ENCODE measurements at places on chromosomes 5 and 9.

DNA sequence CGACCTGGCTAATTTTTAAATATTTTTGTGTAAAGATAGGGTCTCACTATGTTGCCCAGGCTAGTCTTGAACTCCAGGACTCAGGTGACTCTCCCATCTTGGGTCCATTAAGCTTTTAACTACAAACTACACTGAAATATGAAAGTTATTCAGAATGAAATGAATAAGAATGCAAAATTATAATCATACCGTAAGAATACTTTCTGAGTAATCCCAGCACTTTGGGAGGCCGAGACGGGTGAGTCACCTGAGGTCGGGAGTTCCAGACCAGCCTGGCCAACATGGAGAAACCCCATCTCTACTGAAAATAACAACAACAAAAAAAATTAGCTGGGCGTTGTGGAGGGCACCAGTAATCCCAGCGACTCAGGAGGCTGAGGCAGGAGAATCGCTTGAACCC lies 1.1 kb upstream of the ORM1 start:
- DNase-seq: no peak

- DNase-seq: no peak
Observed at GRCh38 chr9:79858508-79858907, 286.7 kb downstream of the TLE4 start.

- DNase-seq: no peak
Observed at GRCh38 chr5:1553539-1554409, 30.0 kb upstream of the LPCAT1 start.

- DNase-seq: no peak
Observed at GRCh38 chr5:74389531-74390305, 250.8 kb downstream of the ENC1 start.

- DNase-seq: peak; percentile 71
Observed at GRCh38 chr9:69307446-69308205, 17.4 kb upstream of the ENTREP1 start.

DNA sequence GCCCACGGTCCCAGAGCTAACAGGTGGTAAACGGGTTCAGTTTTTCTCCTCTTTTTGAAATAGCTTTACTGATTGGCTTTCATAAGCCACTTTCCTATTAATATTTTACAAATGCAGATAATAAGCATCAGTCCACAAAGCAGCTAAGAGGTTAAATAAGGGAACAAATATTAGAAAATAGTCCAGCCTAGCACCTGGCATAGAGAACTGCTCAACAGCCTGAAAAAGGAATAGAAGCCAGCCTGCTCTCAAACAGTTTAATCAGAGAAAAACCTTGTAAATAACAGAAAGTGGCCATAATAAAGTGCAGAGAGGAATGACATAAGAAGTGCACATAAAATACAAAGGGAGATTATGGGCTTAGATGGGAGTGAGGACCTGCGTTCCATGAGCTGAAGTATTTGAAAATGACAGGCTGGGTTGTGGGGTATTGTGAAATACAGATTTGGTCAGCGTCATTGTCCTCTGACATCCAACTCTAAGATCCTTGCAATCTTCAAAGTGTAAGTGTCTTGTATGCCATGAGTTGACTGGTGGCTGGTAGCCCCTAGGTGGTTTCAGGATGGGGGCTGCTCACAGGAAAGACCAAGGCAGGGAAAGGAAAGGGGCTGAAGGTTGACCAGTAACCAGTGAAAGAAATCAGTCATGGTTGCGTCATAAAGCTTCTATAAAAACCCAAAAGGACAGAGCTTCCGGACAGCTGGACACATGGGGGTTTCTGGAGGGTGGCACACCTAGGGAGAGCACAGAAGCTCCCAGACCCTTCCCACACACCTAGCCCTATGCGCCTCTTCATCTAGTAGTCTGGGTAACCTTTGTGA lies 32.4 kb downstream of the MYO10 start:
- no peak for DNase-seq

DNA sequence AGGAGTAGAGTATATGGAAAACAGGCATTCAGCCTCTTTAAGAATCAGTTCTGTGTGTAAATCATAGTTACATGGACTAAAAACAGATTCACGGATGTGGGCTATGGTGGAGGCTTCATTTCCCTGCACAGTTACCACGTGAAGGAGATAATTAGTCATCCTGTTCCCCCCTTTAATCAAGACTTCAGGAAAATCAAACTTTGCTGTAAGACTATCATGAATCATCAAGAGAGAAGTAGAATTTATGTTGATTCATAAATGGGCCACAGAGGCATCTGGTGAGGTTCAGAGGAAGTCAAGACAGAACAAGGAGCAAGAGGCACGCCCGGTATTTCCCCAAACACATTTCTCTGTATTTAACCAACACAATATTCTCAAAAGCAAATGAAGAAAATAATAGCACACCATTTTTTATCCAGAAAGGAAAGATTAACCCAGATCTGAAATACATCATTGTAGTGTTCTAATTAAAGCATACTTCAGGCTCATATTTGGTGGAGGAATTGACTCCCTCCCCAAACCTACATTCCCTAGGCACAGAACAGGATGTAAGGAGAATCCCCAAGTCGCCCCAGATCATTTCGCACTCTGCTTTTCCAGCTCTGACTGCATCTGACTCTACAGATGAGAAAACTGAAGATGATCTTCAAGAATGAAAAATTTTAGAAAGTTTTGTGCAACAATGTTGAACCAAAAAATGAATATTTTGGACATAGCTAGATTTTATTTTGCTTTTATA lies 175.8 kb upstream of the GAS1 start:
- no peak for DNase-seq

DNA sequence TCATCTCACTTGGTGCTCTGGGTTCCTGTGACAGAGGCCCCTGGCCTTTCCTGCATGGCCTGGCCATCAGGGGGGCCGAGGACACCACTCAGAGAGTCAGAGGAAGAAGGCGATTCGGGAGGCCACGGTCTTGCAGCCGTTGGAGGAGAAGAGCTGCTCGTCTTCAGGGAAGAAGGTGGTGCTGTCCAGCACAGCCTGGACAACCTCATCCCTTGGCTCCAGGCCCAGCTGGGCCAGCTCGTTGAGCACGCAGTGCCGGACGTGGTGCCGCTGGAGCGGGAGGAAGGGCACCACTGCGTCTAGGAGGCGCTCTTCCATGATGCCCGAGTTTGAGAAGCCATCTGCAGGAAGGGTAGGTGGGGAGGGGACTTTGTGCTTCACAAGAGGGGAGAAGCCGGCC lies 3.2 kb downstream of the TOR2A start:
- DNase-seq: no peak

DNA sequence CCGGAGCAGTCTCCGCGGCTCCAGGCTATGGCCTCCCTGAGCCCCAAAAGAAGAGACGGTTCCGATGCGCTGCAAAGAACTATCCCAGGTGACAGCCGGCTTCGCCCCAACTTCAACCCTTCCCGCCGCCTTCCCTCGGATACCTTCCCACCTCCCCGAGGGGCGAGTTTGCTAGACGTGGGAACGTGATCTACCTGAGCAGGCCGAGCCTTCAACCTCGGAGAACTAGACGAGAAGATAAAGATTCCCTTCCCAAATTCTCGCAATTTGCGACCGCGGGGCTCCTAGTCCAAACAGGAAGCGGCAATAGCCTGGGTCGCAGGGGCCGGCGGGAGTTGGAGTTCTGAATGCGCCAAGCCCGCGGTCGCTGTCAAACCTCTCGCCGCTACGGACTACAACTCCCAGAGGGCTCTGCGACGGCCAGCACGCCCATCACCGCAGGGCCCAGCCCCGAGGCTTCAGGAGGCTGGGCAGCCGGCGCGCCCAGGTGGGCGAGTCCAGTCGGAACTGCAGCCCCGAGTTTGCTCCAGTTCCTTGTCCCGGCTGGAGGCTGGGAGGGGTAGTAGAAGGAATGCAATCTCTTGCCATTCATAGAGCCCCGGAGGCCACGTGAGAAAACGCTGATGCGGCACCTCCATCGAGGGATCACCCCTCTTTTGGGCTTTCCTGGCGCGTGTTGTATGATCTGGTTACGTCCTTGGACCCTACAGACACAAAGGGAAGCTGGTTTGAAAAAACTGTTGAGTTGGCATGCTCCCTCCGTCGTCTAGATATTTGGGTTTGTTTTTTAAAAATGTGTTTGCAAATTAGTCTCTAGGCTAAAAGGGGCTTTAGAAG lies at the start of gene SLC38A9:
SLC38A9 (minus strand) TSS at position 302 of the 837 bp plus-strand sequence. CDS start 14,366 bp downstream, outside the sequence.
- peak; percentile 96 for DNase-seq

DNA sequence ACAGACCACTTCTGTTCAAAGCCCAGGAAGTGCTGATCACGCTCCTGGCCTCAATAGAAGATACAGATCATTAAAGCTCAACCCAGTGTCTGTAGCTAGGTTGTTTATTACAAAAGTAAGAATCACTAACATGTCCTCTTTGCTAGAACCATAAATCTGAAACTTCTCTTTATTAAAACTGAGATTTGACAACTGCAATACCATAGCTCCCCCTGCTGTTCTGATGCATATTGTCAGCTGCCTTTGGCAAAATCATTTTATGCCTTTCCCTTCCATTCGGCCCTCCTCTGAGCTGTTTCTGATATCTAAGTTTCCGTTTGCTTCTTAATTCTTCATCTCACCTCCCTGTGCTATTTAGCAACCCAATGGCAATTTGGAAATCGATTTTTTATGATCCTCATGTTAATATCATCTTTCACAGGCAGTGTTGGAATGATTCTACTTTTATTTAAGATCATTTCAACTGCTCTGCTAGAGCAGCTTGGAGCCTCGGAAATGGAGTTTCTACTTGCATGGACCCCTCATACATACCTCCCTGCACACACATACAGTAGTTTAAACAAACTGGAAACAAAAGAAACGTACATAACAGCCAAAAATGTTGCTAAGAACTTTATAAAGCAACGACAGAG lies 998.8 kb downstream of the MAT2B start:
- DNase-seq: peak; percentile 54

GRCh38 chr5:98905857-98906688 lies 22.7 kb downstream of the CHD1 start:
- no peak for DNase-seq

DNA sequence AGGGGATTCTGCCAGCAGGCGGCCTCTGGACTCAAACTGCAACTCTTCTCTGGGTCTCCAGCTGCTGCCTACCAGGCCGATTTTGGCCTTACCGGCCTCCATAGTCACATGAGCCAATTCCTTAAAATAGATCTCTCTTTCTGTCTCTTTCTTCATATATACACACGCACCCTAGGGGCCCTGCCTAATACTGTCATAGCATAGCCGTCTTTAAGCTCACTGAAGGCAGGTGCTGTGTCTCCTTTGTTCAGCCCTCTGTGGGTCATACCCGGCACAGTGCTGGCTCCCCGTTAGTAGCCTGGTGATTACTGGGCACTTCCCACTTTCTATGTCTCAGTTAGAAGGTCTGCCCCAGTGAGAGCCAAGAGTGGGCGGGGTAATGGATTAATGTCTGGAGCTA lies 140.9 kb downstream of the HSPA4 start:
- no peak for DNase-seq

DNA sequence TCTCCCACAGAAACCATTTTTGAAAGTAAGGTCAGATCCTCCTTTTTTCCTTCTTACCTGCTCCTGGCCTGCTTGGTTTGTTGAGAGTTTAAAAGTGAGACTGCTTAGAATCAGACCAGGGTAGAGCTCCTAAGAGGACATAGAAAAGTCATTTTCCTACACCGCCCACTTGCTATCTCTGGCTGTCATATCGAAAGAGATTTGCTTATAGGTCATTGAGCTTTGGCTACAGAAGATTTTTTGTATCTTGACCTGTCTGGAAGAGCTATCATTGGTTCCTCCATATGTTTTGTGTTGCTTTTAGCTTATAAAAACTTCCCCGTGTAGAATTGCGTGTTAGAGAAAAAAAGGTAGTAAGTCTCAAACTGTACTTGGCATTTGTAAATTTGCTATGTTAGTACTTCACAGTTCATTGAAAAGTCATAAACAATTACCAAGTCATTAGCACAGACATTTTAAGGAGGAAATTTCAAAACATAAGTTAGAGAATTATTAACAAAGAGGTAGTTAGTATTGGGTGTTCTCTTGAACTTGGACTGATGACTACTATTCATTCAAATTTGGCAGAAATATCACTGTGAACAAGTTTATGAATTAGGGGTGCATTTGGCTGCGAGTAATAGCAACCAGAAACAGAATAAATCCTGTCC lies 96.6 kb downstream of the MAN2A1 start:
- no peak for DNase-seq

DNA sequence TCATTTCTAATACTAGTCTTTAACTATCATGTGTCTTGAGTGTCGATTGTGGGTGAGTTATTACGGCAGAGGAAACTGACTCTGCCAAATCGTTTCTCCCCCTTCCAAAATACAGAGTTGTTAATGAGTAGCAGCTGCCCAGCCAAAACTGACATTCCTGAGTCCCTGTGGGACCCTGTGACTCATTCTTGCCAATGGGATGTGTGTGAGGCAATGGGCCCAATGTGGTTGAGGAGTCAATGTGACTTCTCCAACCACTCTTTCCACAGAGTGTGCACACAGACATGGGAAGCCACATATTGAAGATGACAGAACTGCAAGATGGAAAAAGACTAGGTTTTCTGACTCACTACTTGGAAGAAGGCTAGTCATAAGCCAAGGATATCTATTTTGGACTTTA lies 434.7 kb downstream of the DTWD2 start:
- DNase-seq: no peak

- DNase-seq: no peak
Observed at GRCh38 chr9:124602632-124603031, 95.4 kb upstream of the NR5A1 start.

DNA sequence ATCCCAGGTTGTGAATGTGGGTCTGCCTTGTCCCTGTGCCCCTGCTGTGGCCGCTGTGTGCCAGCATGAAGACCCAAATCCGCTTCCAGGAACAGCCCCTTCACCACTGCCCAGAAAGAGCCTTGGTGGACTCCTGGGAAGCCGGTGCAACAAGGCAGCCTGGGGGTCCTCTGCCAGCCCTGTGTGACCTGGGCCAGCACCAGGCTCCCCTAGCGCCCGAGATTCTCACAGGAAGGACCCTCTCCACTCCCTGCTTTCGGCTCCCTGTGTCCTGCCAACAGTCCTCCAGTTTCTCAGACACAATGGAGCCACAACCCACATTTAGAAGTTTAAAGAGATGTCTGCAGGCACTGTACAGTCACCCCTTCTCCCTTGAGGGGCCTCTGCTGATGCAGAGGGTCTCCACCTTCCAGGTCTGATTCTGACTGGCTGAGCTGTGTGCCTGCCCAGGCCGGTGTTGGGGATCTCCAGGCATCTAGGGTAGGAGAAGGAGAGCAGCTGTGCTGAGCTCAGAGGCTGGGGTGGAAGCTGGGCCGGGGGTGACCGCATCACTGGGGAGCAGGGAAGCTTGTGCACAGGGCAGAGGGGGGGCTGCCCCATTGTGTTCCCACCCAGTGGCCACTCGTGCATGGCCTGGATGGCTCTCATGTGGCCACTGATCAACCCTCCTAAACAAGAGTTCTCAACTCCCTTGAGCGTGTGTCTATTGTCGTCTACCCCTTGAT lies 174.0 kb downstream of the IRX2 start:
- DNase-seq: no peak
